Posterior cingulate gyrus (tissue), 11 donors: ENCODE measurements at places on chromosomes 1 and 21.

DNA sequence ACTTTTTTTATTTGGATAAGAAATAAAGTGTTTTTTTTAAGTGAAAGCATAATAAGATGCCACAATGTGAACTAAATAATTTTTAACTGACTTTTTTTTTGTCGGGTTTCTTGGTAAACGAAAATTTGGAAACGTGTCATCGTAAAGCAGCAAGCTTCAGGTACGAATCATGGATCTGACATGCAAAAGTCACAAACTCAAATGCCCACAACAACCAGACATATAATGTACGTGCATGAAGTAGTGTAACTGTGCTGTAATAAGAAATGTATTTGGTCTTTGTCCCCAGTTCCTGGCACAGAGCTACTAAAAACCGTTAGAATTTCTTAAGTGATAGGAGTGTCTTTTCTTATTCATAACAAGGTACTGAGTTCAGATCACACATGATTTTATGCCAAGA is 44.3 kb upstream of the LRRC7 start:
- DNase-seq: no peak

- no peak for DNase-seq
Observed at GRCh38 chr1:69284508-69284907, 283.2 kb upstream of the LRRC7 start.

DNA sequence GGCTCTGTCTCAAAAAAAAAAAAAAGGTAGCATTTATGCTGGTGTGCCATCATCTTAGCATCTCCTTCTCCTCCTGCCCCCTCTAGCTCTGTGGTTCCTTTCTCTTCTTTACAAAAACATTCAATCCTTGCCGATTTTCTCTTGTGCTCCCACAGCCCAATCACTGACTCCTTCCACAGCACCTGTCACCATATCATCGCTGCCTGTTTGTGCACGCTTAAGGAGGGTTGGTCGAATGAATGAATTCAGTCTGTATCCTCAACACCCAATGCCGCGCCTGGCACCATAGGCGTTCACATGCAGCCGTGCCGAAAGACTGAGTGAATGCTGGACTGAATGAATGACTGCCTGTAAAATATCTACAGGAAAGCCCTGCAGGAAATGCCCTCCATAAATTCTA is 7.9 kb downstream of the RNU5D-1 start:
- no peak for DNase-seq

GRCh38 chr1:227548119-227548397 is 15.3 kb upstream of the ZNF678 start:
- no peak for DNase-seq
